ENCODE measurements at places on chromosomes 4 and X. TPM values are rescaled to one million over a fixed set of nuclear protein-coding genes. Genes with fewer than 3 reads are reported as not detected.

- H3K4me3 ChIP-seq = no peak overlapping the region
- no peak for DNase-seq
- H3K27ac ChIP-seq = no peak overlapping the region
- H3K36me3 ChIP-seq = no peaks in the 10 kb centered on the region
- peaks cover 7% of the 10 kb centered on the region for H3K4me1 ChIP-seq
Observed at GRCh38 chr4:105153749-105154148, 7.1 kb downstream of the TET2 start.

GRCh38 chr4:100100985-100101384, 89.3 kb downstream of the DDIT4L start:
- no peak overlapping the region for H3K27ac ChIP-seq
- no peak for DNase-seq
- no peaks in the 10 kb centered on the region for H3K36me3 ChIP-seq
- H3K4me3 ChIP-seq = no peak overlapping the region
- H3K4me1 ChIP-seq = no peaks in the 10 kb centered on the region
- H3K27me3 ChIP-seq = no peaks in the 10 kb centered on the region

DNA sequence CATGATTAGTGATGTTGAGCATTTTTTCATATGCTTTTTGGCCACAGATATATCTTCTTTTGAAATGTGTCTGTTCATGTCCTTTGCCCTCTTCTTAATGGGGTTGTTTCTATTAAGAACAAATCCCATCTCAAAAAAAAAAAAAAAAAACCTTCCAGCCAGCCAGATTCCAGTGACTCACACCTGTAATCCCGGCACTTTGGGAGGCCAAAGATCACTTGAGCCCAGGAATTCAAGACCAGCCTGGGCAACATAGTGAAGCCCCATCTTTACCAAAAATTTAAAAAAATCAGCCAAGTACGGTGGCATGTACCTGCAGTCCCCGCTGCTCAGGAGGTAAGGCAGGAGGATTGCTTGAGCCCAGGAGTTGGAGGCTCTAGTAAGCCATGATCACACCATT, 5.1 kb downstream of the RAB33B start:
- peaks cover 9% of the 10 kb centered on the region for H3K4me1 ChIP-seq
- H3K27ac ChIP-seq = no peak overlapping the region
- no peaks in the 10 kb centered on the region for H3K27me3 ChIP-seq
- no peaks in the 10 kb centered on the region for H3K36me3 ChIP-seq

- peaks cover 28% of the 10 kb centered on the region for H3K27me3 ChIP-seq
- no peak overlapping the region for H3K4me3 ChIP-seq
- DNase-seq = no peak
- H3K4me1 ChIP-seq = no peaks in the 10 kb centered on the region
- no peaks in the 10 kb centered on the region for H3K36me3 ChIP-seq
Observed at GRCh38 chrX:107707866-107708265, 67.7 kb downstream of the TSC22D3 start.

- no peak overlapping the region for H3K4me3 ChIP-seq
- H3K27ac ChIP-seq = no peak overlapping the region
- no peaks in the 10 kb centered on the region for H3K4me1 ChIP-seq
- no peak for DNase-seq
Observed at GRCh38 chr4:3637326-3638016, 105.2 kb upstream of the LRPAP1 start.

DNA sequence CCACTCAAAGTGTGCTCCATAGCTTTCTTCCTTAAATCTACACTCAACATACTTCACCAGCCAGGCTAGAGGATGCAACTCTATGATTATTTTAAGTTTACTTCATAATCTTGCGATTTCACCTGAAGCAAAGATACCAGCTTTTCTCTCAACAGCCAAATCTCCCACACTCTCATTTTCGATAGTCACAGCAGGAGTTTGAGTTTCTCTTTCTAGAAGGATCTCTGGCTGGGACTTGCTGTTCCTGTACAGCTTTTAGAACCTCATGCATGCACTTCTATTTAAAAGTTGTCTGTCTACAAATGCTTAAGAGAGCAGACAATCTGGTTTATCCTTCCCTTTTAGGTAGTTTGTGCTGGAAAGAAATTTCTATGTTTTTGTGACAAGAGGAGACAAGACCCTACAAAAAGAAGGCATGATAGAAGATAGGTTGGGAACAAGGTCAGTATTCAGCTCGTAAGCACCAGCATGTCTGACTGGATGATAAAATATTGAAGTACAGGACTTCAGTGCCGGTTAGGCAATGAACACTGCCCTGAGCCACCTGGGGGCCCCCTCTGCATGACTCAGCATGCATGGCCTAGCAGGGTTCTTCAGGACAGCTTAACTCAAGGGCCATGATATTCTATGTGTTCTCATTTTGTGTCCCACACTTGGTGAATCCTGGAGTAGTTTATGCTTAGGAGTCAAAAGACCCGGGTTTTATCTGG, 65.6 kb downstream of the ATXN3L start:
- H3K4me3 ChIP-seq = no peak overlapping the region
- no peak overlapping the region for H3K27ac ChIP-seq
- DNase-seq = no peak
- H3K27me3 ChIP-seq = peaks cover 37% of the 10 kb centered on the region
- no peaks in the 10 kb centered on the region for H3K36me3 ChIP-seq
- H3K4me1 ChIP-seq = no peaks in the 10 kb centered on the region

GRCh38 chr4:77599378-77599777, 6.2 kb upstream of the CXCL13 start:
- no peaks in the 10 kb centered on the region for H3K27me3 ChIP-seq
- H3K4me1 ChIP-seq = no peaks in the 10 kb centered on the region
- no peak overlapping the region for H3K4me3 ChIP-seq
- no peak for DNase-seq

GRCh38 chrX:17531500-17531899, 156.5 kb downstream of the NHS start:
- H3K36me3 ChIP-seq = no peaks in the 10 kb centered on the region
- no peak overlapping the region for H3K27ac ChIP-seq
- peaks cover 36% of the 10 kb centered on the region for H3K27me3 ChIP-seq
- no peak overlapping the region for H3K4me3 ChIP-seq
- DNase-seq = no peak
- no peaks in the 10 kb centered on the region for H3K4me1 ChIP-seq

- H3K4me1 ChIP-seq = no peaks in the 10 kb centered on the region
- H3K27me3 ChIP-seq = no peaks in the 10 kb centered on the region
- H3K27ac ChIP-seq = no peak overlapping the region
- DNase-seq = no peak
- no peak overlapping the region for H3K4me3 ChIP-seq
Observed at GRCh38 chr4:155025762-155026457, 182.5 kb upstream of the NPY2R start.

GRCh38 chrX:26470941-26471340, 255.0 kb downstream of the MAGEB5 start:
- no peaks in the 10 kb centered on the region for H3K36me3 ChIP-seq
- no peak for DNase-seq
- no peaks in the 10 kb centered on the region for H3K4me1 ChIP-seq

DNA sequence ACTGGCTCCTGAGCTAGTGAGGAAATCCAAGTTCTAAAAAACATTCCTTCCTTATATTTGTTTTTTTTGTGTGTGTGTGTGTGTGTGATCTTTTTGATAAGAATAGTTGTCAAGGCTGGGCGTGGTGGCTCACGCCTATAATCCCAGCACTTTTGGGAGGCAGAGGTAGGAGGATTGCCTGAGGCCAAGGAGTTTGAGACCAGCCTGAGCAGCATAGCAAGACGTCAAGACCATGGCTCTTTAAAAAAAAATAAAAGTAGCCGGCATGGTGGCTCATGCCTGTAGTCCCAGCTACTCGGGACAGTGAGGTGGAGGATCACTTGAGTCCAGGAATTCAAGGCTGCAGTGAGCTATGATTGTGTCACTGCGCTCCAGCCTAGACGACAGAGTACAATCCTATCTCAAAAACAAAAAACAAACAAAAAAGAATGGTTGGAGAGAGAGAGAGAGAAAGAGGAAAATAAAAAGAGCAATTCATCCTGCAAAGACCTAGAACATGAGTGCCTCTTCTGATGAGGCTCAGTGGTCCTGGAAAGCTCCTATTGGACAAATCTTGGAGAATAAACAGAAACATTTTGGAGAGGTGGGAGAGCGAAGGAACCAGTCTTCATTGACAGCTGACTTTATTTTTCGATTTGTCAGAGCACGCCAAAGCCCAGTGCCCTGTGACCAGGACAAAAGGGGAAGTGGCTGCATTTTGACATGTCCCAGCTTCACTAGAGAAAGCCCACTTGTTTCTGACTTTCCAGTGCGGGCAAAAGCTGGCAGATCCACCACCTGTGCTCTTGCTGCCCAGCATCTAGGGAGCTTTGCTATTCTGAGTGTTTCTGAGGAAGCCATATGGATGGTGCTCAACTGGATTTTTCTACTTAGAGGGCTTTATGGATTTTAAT, 244.7 kb downstream of the PALLD start:
- DNase-seq = no peak
- no peak overlapping the region for H3K4me3 ChIP-seq
- H3K27ac ChIP-seq = no peak overlapping the region
- H3K36me3 ChIP-seq = no peaks in the 10 kb centered on the region
- H3K27me3 ChIP-seq = no peaks in the 10 kb centered on the region

DNA sequence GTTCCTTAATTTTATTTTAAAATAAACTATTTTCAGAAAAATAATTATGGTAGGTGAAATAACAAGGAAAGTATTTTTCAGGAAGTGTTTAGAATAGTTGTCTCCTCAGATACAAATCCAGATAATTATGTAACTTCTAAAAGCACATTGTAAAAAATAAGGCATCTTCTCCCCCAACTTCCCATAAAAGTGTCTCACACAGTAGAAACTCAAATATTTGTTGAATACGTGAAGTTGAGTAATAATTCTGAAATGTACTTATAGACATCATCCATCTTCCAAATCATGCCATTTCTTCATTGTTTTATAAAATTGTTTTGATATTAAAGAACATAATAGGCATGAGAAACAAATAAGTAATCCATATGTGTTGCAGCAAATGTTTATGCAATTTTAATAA, 18.0 kb downstream of the SHISA3 start:
- no peak overlapping the region for H3K27ac ChIP-seq
- H3K27me3 ChIP-seq = no peaks in the 10 kb centered on the region
- DNase-seq = no peak
- no peak overlapping the region for H3K4me3 ChIP-seq

DNA sequence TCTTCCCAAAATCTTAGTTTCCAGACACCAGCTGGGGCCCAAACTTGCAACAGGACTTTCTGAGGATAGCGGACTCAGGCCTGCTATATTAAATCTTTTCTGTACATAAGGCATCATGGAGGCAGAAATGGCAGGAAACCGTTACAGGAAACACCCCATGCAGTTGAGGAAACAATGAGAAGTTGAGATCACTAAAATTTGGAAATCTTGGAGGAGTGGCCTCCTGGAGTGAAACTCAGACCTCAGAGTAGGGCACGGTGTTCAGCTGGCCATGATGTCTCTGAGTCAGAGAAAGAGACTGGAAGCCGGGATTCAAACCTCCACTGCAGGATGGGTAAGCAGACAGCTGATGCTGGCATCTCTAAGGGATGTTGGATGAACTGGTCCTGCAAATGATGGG, 372.6 kb upstream of the CTSO start:
- DNase-seq = no peak
- no peak overlapping the region for H3K27ac ChIP-seq
- no peaks in the 10 kb centered on the region for H3K4me1 ChIP-seq
- no peak overlapping the region for H3K4me3 ChIP-seq

DNA sequence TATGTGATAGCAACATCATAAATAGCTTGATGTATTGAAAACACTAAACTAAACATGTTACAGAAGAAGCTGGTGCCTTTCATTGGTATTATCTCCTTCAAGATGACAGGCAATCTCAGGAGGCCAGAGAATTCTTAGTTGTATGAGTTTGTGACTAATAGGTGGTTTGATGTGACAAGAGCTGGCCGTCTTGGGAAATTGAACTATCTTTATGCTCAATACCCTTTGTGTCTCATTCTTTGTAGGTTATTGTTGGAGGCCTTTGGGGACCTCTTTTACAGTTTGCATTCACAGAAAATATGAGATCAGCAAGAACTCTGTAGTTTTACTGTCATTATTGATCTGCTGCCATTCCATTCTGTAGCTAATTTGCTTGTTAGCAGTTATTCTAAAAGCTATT, 659.2 kb upstream of the PITX2 start:
- no peak for DNase-seq
- H3K4me3 ChIP-seq = no peak overlapping the region
- H3K4me1 ChIP-seq = no peaks in the 10 kb centered on the region
- no peak overlapping the region for H3K27ac ChIP-seq
- H3K27me3 ChIP-seq = peaks cover 4% of the 10 kb centered on the region

DNA sequence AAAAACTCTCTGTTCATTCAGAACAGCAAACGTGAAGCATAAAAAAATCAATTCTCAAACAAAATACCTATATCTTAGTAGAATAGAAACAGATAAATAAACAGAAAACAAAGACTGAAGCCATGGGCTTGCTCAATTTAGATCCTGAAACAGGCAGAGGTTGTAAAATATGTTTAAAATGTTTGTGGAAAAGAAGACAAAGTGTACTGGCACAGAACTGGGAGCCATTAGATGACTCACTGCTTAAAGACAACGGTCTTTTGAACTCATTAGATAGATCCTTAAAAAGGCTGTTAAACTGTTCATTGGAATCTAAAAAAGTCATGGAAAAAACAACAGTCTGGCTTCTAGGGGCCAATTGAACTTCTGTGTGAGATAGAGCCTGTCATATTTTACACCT, 247.0 kb upstream of the NDST4 start:
- DNase-seq = no peak
- no peaks in the 10 kb centered on the region for H3K36me3 ChIP-seq
- no peaks in the 10 kb centered on the region for H3K27me3 ChIP-seq
- no peak overlapping the region for H3K4me3 ChIP-seq
- H3K27ac ChIP-seq = no peak overlapping the region

Gene CCSER1
- total RNA-seq = 73.3 TPM

Gene ENAM
- total RNA-seq = 0.32 TPM

Gene RBM41
- 32.5 TPM for total RNA-seq

Gene PRSS12
- total RNA-seq = 3.6 TPM

Gene NAT8L
- total RNA-seq = 13.6 TPM

Gene GK
- 6.9 TPM for total RNA-seq
